ENCODE measurements at places on chromosomes 16 and 17.

DNA sequence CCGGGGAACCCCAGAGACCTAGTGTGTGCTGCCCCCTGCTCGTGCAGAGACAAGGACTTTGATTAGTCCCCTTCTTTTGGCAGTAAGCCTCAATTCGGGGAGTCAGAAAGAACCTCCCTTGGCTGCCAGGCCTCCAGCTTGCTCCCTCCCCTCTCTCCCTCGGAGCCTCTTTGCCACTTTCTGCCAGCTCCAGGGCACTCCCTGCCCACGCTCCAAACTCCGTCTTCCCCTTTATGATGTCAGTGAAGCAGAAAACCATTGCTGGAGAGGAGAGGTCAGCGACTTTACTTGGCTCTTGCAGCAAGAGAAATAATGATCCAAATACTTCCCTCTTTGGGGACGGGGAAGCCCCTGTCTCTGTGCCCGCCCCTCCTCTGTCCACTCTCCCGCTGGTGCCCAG is 28.1 kb downstream of the TTYH2 start:
- no peak for DNase-seq

GRCh38 chr17:58254803-58255202 is 16.4 kb downstream of the LPO start:
- DNase-seq, result peak; percentile 35

DNA sequence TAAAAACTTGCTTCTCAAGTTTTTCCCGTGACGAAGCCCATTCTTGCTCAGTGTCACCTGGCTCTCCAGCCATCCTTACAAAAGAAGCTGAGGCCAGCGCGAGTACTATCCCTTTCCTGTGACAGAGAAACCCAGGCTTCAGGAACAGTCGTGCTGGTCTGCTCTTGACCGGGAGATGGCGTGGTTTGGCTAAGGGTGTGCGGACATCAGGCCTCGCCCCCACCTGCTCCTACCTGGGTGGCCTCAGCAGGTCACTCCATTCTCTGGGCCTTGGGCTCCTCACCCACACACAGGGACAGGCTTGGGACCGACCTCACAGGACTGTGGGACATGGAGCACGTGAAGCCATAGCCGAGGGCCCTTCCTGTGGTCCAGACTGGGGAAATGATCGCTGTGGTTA is 75.2 kb upstream of the CIBAR2 start:
- no peak for DNase-seq

- DNase-seq, result no peak
Measured at GRCh38 chr17:1454541-1454940, 1.5 kb downstream of the CRK start.

DNA sequence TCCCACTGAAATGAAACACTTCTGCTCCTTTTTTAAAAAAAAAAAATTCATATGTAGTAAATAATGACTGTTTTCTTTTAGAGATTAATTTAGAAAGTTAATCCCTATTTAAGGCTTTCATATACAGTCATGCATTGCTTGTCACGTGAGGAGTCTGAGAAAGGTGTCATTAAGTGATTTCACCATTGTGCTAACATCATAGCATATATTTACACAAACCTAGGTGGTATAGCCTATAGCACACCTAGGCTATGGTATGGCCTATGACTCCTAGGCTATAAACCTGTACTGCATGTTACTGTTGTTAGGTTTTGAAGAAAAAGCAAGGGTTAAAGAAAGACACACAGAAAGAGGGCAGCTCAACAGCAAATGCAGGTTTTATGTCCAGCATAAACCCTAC is 13.7 kb downstream of the PPY start:
- no peak for DNase-seq

- no peak for DNase-seq
Measured at GRCh38 chr16:81514041-81514559, 69.5 kb downstream of the CMIP start.

DNA sequence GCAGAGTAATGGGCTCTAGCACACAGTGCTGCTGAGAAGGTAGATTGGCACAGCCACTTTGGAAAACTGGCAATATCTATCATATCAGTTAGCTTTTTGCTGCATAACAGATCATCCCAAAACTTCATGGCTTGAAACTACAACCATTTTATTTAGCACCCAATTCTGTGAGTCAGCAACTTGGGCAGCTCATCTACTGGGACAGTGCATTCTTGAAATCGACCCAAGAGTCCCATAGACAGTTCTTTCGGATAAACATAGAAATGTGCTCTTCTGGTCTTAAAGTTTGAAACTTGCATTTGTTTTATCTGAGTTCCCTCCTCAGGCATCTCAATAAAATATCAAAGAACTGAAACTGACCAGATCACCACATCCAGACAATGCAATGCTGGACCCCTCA is 76.7 kb downstream of the CEP112 start:
- DNase-seq, result no peak

- DNase-seq, result no peak
Measured at GRCh38 chr17:77372444-77373298, 231.9 kb downstream of the SEC14L1 start.

Measured in PC-3 (cell line).